ENCODE measurements at places on chromosomes 7 and 10. TPM values are rescaled to one million over a fixed set of nuclear protein-coding genes. Genes with fewer than 3 reads are reported as not detected.

The ACTL6B gene
- total RNA-seq = not detected

The ZNF117 gene
- 0.09 TPM for total RNA-seq

The SFTPA2 gene
- total RNA-seq = not detected

The FEZF1 gene
- not detected for total RNA-seq

The LHFPL3 gene
- not detected for total RNA-seq

The SFTPD gene
- total RNA-seq = 0.09 TPM

The ELMO1 gene
- total RNA-seq = 3.4 TPM

The CPN1 gene
- total RNA-seq = 0.34 TPM

The VPS37D gene
- total RNA-seq = 4.7 TPM

The CNTNAP2 gene
- 0.02 TPM for total RNA-seq

The AOAH gene
- total RNA-seq = not detected

The CTNNA3 gene
- not detected for total RNA-seq

The TEX47 gene
- not detected for total RNA-seq

The PRTFDC1 gene
- 15.3 TPM for total RNA-seq

The PPP1R3C gene
- total RNA-seq = 21.7 TPM

The RAB19 gene
- total RNA-seq = not detected

The ANKRD22 gene
- total RNA-seq = 0.40 TPM

The PPP1R17 gene
- not detected for total RNA-seq

The ZNF316 gene
- 12.0 TPM for total RNA-seq

The TSPAN12 gene
- 0.34 TPM for total RNA-seq

The ZNF503 gene
- 8.8 TPM for total RNA-seq

The CALCR gene
- not detected for total RNA-seq

The NPY gene
- total RNA-seq = not detected

The RNF148 gene
- total RNA-seq = not detected

All from A549 treated with AZD2906 at 1 μM for 4 hours (cell line).